ENCODE measurements at places on chromosomes 4 and X.

DNA sequence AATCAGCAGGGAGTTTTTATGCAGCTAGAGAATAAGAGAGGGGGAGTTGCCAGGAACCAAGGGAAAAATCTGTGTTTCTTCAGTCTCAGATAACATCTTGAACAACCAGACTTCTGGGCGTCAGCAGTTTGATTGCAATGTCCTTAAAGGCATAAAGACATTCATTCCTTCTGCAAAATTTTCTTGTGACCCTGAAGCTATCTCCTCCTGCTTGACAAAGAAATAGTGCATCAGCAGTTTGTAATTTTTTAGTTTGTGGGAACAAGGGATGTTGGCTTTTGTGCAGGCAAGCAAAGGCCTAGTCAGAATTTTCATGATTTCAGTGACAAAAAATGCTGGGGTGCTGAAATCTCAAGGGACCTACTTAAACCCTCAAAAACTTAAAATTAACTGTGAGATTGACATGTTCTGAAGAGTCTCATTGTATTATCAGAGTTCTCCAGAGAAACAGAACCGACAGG, 125.8 kb upstream of the UNC5C start:
- DNase-seq, result no peak

GRCh38 chrX:129472116-129472515, 51.2 kb downstream of the SMARCA1 start:
- DNase-seq, result no peak

DNA sequence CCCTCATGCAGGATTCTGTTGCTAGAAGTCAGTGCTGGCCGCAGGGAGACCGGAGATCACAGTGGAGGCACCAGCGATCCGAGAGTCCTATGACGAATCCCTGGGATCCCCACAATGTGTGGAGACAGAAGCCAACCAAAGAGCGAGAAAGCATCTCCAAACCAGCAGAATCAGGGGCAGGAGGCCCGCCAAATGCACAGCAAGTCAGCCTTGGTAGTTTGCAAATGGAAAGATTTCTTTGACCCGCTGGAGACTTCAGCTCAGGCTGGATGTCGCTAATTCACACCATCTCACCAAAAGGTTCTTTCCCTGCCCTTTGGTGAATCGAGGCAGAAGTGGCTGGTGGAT, 505 bp upstream of the PKD2 start:
- DNase-seq, result no peak

GRCh38 chr4:127145006-127145540, 487.7 kb upstream of the INTU start:
- no peak for DNase-seq

DNA sequence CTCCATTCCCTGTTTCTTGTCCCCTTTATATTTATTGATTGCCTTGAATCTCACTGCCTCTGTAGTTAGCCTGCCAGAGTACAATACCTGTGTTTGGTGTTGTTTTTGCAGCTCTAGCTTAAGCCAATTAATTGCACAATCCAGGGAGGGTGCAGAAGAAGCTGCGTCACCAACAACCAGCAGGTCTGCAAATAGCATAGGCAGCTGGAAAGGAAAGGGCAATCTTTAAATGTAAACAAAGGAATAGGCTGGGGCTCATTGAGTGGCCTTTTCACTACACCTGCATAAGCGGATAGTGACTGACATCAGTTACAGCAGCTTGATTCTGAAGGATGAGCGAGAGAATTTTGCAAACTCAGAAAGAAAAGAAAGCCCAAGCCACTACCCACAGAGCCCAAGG, 106.8 kb upstream of the RAI2 start:
- DNase-seq, result no peak

All from anterior cingulate cortex (tissue), 58 donors.